ENCODE measurements at places on chromosomes 11 and 22.
A peak's percentile ranks its signal among the peaks of the same experiment; 100 is the strongest.

GRCh38 chr11:10979529-10979928 lies 121.7 kb upstream of the ZBED5 start:
- no peak for DNase-seq

DNA sequence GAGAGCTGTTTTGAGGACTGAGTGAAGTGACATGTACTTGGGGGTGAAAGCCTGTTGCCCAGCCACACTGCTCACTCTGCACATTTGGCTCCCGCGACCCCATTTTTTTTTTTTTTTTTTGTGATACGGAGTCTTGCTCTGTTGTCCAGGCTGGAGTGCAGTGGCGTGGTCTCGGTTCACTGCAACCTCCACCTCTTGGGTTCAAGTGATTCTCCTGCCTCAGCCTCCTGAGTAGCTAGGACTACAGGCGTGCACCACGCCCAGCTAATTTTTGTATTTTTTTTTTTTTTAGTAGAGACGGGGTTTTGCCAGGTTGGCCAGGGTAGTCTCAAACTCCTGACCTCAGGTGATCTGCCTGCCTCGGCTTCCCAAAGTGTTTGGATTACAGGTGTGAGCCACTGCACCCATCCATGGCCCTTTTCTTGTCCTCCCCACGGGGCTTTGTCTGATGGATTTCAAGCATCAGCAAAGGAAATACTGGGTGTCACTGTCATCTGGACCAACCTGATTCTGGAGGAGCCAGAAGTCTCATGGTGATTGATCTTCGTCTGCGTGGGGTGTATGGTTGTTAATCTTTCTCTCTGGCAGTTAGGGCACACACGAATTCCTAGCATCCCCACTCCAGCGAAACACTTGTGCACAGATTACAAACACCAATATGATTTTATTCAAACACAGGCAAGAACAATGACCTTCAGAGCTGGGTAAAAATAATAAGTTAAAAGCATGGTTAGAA lies 3.4 kb upstream of the UCP3 start:
- no peak for DNase-seq

- DNase-seq, result peak; percentile 71
Observed at GRCh38 chr22:20117633-20118299, 740 bp upstream of the TRMT2A start.

- no peak for DNase-seq
Observed at GRCh38 chr22:20000246-20001081, 16.2 kb downstream of the ARVCF start.

GRCh38 chr11:1878137-1879031 lies 13.3 kb downstream of the PRR33 start:
- DNase-seq, result no peak

DNA sequence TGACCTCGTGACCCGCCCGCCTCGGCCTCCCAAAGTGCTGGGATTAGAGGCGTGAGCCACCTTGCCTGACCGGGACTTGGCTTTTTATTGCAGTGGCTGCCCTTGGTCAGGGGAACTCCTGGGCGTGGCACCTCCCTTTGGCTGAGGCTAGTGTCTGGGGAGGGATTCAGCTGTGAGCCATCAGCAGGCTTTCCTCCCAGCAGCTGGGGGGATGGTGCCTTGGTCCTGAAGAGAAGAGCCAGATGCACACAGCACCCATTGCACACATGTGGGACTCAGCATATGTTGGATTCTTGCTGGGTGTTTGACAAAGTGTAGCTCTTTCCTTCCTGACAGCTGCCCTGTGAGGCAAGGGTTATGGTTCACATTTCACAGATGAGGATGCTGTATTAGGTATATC lies 8.4 kb downstream of the CYTH4 start:
- DNase-seq, result no peak

DNA sequence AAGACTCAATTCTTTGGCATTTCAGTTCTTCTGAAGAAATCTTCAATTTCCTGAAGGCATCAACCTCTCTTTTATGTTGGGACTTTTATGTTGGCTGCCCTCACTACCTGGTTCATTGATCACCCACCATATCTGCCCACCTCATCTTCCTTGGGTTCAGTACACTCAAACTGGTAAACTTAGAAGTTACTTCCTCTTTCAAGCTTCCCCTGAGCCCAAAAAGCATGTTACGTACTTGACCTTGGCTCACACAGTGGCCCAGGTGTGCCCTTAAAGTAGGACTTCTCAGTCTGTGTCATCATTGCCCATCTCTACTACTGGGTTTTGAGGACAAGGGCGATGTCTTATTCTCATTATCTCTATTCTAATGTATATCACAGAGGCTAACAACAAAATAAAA lies 86.1 kb downstream of the GRIA4 start:
- DNase-seq, result no peak

- no peak for DNase-seq
Observed at GRCh38 chr11:34809191-34810106, 106.7 kb downstream of the APIP start.

- no peak for DNase-seq
Observed at GRCh38 chr22:24457894-24458420, 30.6 kb downstream of the ADORA2A start.

DNA sequence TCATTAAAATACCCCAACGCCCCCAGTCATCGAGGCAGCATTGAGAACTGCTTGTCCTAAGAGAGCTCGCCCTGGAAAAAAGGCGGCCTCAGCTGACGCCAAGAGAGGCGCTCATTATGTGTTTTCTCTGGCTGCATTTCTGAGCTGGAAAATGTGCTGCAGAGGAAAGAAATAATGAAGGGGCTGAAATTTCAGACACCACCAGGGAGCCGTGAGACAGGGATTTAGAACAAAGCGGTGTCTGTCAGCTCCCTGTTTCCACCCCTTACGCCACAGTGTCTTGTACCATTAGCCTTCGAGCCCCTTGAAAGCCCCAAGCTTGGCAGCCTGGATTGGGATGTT lies 14.4 kb downstream of the USH1C start:
- no peak for DNase-seq

DNA sequence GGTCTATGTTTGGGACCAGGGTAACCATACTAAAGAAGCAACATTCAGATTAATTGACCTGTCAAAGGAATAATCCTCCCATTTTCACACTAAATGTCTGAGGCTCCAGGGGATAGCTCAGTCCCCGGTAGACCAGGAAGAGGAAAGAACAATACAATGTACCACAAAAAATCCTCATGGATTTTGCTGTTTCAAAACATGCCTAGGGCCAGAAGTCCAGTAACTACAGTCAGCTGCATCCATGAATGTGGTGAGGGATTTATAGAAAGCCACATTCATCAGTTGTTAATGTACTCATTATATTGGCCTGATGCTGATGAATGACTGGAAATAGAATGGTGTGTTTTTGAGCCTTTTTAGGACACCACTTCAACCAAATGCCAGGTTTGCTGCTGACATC lies 6.9 kb upstream of the ETS1 start:
- no peak for DNase-seq

GRCh38 chr11:84526250-84526649 lies 1100.9 kb downstream of the DLG2 start:
- no peak for DNase-seq

DNA sequence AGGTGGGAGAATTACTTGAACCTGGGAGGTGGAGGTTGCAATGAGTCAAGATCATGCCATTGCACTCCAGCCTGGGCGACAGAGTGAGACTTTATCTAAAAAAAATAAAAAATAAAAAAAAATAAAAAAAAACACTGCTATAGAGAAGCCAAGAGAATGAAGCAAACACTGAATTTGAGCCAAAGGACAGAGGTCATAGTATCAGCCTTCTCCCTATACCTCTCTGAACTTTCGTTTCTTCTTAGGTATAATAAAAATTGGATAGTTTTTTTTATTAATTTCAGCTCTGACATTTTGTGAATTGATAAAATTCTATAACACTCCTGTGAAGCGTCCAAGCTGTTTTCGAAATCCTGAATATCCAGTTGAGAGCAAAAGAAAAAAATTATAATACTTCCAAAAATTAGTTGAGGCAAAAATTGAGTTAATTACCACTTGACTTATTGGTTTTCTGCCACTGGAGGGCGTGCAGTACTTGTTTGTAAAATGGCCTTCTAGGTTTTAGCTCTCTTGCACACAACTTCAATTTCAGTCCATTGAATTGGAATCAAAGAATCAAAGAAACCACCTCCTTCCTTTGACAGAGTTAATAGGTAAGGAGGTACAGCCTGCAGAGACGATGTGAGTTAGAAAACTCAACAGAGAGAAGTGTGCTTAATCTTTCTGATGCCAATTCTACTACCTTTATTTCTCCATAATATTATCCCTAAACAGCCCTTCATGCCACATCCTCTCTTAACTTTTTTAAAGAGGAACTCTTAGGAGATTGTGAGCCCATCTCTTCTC lies 143.2 kb downstream of the BBOX1 start:
- peak; percentile 5 for DNase-seq

GRCh38 chr11:17026487-17027082 lies 12.4 kb upstream of the PLEKHA7 start:
- DNase-seq, result no peak

DNA sequence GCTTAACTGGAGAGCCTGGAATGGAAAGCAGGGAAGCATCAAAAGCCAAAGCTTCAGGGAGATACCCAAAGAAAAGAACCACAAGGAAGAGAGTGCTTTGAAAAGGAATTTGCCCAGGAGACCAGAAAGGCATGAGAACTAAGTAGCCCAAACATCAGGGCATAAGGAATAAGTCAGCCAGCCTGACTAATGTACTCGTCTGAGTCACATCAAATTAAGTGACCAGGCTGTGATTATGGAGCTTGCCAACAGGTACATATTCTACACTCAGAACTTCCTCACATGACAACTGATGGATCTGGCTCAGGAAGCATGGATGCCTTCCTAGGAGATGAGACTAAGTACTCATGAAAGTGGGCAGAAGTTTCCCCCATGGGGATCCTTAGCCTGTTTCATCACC lies 366.7 kb downstream of the BUD13 start:
- no peak for DNase-seq

DNA sequence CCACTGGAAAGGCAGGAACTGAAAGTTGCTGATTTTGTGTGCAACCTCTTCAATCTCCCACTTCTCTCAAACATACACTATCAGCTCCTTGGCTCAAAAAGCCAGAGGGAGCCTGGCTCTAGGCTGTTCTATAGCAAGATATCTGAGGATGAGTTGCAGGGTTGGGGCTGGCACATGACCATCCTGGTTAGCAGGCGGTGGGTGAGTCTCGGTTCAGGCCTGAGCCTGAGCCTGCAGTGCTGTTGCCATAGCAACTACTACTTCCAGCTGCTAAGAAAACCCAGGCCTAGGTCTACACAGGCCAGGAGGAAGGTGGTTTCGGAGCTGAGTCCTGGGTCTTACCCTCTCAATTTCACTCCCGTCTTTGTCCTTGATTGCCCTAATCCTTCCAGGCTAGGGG lies 39.0 kb downstream of the CWC15 start:
- no peak for DNase-seq

GRCh38 chr11:64751580-64751979 lies 7.6 kb upstream of the RASGRP2 start:
- no peak for DNase-seq

- DNase-seq, result no peak
Observed at GRCh38 chr22:46609175-46609690, 11.0 kb upstream of the GRAMD4 start.

- no peak for DNase-seq
Observed at GRCh38 chr11:9962722-9963121, 298.8 kb downstream of the SWAP70 start.

GRCh38 chr22:37981282-37982011 lies 2.9 kb downstream of the SOX10 start:
- DNase-seq, result no peak

- DNase-seq, result no peak
Observed at GRCh38 chr11:129324533-129325175, 51.0 kb upstream of the BARX2 start.

- DNase-seq, result no peak
Observed at GRCh38 chr22:27791859-27792241, 9.7 kb downstream of the MN1 start.

DNA sequence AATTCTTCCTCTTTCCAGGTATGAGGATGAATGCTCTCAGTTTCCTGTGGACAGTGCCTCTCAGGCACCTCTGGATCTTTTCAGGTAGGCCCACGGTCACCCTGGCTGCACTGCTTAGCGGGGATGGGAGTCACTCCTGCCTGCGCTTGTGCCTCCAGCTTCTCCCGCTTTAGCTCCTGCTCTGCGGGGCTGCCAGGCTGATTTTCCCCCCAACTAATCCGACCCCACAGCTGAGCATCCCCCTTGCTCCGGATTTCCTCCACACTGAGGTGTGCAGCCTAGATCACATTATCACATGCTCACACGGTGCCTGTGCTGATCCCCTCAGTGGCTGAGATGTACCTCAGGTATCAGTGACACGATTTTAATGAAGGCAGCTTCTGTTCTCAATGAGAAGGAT lies 879.1 kb downstream of the OPCML start:
- no peak for DNase-seq

GRCh38 chr11:17388609-17389210 lies at the start of gene KCNJ11:
KCNJ11 (minus strand) TSS chr11:17388659; CDS start chr11:17388091, 568 bp downstream.
- DNase-seq, result no peak

- DNase-seq, result no peak
Observed at GRCh38 chr11:19164230-19164855, 37.4 kb downstream of the CSRP3 start.

- no peak for DNase-seq
Observed at GRCh38 chr22:36580371-36580770, 51.4 kb upstream of the EIF3D start.

All from stimulated activated CD4-positive, alpha-beta T cell treated with anti-CD3 and anti-CD28 coated beads, TNF-alpha, amount 100 ng/mL, for 48 hours (primary cell).